Right ventricle myocardium superior (tissue), 1 donor: ENCODE measurements at places on chromosomes 4 and X.

- DNase-seq = no peak
These were observed 149.4 kb upstream of the KLF3 start for GRCh38 chr4:38514465-38515146.

DNA sequence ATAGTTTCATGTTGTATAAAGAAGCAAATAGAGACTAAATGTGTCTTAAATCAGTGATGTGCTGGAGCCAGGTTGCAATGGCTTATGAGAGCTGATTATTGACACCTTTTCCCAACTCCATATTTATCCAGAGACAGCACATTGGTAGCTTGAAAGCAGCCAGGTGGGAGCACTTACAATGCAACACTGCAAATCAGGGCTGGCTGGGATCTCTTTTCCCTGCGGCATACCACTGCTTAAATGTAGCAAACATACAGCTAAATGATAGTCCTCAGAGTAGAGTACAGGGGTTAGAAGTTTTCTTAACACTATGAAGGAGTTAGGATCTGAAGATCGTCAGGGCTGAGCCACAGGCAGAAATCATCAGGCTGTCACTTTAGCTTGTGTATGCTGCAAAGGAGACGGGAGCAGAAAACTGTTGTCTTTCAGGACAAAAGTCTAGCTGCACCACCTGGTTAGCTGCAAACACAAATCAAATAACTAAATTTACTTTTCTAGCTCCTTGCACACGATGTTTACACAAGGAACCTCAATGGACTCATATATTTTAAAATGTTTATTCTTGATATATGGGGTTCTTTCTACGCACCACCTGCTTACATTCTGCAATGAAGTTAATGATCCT lies 527.3 kb downstream of the TLL1 start:
- DNase-seq = no peak

DNA sequence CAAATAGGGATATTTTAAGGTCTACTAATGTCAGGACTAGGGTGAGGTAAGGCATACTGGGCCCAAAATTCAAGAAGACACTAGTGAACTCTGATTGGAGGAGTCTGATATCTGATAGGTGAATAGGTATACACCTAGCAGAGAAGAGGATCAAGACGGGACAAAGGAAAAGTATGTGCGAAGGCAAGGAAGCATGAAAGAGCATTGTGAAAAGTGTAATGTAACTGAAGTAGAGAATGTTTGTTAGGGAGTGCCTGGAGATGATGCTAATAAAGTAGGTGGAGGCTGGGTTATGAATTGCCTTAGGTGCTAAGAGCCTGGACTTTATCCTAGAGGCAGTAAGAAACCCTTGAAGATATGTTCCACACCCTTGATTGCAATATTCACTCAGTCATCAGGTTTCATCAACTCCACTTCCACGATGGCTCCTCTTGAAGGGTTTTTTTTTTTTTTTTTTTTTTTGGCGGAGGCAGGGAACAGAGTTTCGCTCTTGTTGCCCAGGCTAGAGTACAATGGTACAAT lies 49.9 kb upstream of the XIAP start:
- DNase-seq = no peak

DNA sequence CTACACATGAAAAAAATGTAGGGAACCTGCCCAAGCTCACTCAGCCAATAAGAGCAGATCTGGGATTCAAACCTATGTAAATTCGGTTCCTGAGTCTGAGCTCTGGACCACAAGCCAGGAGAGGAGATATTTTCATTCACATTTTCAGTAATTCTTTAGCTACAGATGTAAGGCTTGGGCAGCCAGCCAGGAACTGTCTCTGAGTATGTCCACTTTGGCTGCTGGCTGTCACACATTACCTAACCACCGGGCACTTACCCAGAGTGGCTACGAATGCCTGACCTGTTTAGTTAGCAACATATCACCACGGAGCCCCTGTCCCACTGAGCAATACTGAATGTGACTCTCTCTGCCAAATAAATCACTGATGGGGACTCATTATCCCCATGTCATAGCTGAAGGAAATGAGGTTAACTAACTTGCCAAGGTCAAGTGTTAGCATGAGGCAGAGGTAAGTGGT lies 15.3 kb downstream of the USP46 start:
- peak; percentile 89 for DNase-seq

DNA sequence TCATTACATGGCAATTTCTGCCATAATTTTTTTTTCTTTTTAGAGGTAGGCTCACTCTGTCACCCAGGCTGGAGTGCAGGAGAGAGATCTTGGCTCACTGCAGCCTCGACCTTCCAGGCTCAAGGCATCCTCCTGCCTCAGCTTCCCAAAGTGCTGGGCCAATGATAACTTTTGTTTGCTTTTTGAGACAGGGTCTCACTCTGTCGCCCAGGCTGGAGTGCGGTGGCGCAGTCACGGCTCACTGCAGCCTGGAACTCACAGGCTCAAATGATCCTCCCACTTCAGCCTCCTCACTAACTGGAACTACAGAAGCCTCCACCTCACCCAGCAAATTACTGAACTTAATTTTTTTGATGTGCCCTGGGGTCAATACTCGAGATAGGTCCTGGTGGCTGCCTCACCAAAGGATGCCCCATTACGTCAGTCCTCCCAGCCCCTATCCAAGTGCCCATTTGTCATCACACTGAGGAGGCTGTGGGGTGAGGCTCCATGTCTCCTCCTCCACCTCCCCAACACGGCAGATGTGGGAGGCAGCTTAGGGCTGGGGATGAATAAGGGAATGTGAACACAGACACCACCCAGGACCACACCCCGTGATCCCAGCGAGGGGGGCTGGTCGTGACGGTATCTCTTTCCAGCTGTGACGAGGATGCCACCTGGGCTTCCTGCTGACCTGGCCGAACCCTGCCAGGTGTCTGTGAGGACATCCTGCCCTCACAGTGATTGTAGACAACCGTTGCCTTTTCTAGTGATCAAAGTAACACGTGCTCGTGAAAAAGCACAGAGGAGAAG lies 12.4 kb upstream of the NKX1-1 start:
- DNase-seq = peak; percentile 17

- peak; percentile 66 for DNase-seq
These were observed 1.6 kb downstream of the REST start for GRCh38 chr4:56909086-56909894.

- DNase-seq = no peak
These were observed 635.2 kb upstream of the FRG1 start for GRCh38 chr4:189305500-189305899.

DNA sequence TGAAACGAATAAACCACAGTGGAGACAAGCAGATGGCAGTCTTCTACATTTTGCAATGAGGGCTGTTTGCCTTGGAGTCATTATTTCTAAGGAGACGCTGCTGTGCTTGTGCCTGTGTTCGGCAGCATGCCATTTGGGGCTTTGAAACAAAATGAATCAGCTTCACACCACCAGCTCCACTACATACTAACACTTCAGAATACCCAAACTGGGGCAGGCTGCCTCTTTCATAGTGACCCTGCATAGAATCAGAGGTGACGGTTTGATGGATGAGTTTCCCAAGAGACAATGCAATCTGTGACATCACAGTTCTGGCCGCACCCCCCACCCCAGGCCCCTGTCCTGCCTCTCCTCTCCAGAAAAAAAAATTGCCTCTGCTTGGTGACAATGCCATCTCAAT lies 57.1 kb upstream of the MID1 start:
- DNase-seq = peak; percentile 44

DNA sequence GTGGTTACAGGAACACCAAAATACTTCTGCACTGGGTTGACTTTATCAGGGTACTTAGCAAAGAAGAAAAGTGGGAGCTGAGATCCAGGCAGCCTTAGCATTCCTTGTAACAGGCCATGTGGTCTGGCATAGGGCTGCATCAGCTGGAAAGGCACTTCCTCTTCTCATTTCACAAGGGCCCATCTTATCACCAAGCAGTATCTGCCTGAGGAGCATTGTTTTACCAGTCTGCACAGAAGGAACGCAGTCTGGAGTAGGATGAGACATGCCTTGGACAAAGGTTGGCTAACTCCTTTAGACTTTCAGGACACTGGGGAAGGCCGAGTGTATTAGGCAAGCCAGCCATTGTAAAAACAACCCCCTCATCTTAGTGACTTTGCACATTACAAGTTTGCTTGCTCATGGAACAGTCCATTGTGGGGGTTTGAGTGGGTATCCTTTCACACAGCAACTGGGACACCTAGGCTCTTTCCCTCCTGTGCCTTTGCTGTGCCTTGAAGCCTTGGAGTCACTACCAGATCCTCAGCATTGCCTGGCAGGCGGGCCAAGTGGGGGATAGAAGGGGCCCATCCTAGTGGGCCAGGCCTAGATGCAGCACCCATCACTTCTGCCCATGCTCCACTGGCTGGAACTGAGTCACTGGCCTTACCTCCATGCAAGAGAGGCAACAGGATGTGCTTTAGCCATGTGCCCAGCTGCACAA lies 4.6 kb downstream of the SUV39H1 start:
- no peak for DNase-seq

GRCh38 chr4:152556834-152557233 lies 20.9 kb upstream of the FBXW7 start:
- no peak for DNase-seq

- no peak for DNase-seq
These were observed 76.0 kb upstream of the DDX60 start for GRCh38 chr4:168394556-168394955.

DNA sequence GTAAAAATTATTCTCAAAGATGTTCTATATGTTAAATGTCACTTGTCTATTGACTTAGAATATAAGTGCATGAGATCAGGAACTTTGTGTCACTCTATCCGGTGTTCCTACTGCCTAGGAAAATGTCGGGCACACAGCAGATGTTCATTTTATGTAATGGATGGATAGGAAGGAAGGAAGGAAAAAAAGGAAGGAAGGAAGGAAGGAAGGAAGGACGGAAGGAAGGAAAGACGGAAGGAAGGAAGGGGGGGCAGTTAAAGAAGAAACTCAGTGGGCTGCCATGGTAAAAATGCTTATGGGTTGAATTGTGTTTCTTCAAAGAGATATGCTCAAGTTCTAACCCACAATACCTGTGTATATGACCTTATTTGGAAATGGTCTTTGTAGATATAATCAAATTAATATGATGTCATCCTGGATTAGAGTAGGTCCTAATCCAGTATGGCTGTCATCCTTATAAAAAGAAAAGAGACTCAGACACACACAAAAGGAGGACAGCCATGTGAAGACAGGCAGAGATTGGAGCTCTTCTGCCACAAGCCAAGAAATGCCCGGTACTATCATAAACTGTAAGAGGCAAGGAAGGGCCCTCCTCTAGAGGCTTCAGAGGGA lies 86.3 kb downstream of the COL25A1 start:
- DNase-seq = no peak

GRCh38 chr4:96295143-96295741 lies 455.3 kb downstream of the PDHA2 start:
- DNase-seq = no peak

DNA sequence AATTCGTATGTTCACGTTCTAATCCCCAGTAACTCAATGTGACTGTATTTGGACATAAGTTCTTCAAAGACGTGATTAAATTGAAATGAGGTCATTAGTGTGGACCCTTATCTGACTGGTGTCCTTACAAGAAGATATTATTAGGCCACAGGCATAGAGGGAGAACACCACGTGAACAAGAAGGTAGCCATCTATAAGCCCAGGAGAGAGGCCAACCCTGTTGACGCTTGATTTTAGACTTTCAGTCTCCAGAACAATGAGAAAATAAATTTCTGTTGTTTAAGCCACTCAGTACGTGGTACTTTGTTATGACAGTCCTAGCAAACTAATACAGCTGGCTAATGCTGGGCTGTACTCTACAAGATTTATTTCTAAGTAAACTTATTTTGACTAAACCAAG lies 1.5 kb upstream of the EIF1AX start:
- DNase-seq = no peak

DNA sequence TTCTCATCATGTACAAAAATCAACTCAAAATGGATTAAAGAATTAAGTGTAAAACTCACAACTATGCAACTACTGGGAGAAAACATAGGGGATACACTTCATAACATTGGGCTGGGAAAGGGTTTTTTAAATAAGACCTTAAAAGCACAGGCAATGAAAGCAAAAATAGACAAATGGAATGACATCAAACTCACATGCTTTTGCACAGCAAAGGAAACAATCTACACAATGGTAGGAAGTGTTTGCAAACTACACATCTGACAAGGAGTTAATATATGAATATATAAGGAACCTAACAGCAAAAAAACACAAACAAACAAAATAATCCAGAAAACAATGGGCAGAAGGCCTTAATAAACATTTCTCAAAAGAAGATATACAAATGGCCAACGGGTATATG lies 57.9 kb downstream of the FREM3 start:
- DNase-seq = no peak

DNA sequence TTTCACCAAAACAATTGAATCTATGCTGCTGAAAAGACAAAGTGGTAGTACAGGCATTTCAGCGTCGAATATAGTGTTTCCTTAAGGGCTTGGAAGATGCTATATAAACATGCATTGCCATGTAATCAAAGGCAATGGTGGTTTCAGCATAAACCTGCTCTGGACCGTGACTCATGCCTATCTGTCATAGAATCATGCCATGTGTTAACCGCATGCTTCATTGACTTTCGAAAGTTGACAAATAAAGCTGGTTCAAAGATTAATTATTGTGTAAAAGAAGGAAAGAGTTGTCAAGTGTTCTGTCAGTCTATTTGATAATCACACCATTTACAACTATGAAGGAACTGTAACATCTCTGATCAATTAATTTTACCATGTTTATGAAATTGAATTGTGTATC lies 83.2 kb downstream of the FUNDC1 start:
- DNase-seq = no peak

DNA sequence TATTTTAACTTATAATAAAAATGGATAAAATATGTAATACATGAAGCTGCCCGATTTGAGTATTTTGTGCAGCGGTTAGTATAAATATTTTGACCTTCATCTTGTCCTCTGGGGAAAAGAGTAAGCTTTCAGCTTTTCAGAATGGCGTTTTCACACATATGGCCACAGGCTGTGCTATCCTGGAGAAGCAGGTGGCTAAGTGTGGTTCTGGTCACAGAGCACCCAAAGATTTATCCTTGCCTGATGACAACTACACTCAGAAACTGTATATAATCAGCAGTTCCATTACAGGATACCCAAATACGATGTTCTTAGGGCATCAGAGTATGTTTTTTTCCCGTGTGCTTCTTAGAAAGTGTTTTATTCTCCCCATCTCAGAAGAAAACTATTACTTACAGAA lies 42.3 kb upstream of the ANK2 start:
- DNase-seq = no peak

- no peak for DNase-seq
These were observed 152.7 kb downstream of the GABRB1 start for GRCh38 chr4:47184083-47184482.

GRCh38 chr4:3349116-3349515 lies 56.3 kb downstream of the RGS12 start:
- DNase-seq = no peak
